Activated CD4-positive, alpha-beta T cell treated with anti-CD3 and anti-CD28 coated beads for 4 hours (primary cell): ENCODE measurements at places on chromosomes 7 and 10.

DNA sequence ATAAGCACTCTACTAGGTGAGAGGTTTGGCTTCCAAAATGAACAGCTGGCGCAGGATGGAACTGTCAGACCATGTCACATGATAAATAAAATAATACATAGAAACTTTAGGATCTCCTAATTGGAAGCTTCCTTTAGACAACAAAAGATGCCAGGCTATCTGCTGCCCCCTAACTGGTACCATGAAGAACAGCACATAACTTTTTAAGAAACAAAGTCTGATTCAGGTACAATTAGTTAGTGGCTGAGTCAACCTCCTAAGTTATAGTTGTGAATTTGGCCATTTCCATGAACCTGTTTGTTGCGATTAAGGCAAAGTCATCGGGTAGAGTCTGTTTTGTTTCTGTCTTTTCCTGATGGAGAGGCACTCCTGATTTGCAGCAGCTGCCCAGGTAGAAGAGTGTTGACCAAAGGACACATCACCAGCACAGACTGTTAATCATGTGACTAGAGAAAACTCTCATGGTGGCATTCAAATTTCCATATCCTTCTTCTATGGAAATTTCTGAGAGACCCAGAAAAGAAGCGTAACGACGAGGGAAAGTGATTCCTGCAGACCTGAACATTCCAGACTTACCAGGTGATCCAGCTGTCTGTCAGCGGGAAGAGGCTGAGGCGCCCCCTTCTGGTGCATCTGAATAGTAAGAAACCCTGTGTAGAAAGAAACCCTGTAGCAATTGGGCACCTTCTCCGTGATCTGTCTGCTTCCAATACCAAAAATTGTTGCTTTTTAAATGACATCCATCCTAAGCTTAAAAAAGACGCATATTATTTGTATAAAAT lies 8.6 kb upstream of the INHBA start:
- DNase-seq = no peak

GRCh38 chr10:89207801-89208551 lies 859 bp upstream of the CH25H start:
- peak; percentile 5 for DNase-seq

- DNase-seq = no peak
Measured at GRCh38 chr7:18037609-18038008, 10.0 kb upstream of the PRPS1L1 start.

- no peak for DNase-seq
Measured at GRCh38 chr7:12650080-12650479, 37.4 kb upstream of the ARL4A start.

GRCh38 chr7:148699782-148700629 lies 1.3 kb downstream of the CUL1 start:
- no peak for DNase-seq

GRCh38 chr10:25026463-25026862 lies 10.1 kb downstream of the THNSL1 start:
- DNase-seq = no peak

DNA sequence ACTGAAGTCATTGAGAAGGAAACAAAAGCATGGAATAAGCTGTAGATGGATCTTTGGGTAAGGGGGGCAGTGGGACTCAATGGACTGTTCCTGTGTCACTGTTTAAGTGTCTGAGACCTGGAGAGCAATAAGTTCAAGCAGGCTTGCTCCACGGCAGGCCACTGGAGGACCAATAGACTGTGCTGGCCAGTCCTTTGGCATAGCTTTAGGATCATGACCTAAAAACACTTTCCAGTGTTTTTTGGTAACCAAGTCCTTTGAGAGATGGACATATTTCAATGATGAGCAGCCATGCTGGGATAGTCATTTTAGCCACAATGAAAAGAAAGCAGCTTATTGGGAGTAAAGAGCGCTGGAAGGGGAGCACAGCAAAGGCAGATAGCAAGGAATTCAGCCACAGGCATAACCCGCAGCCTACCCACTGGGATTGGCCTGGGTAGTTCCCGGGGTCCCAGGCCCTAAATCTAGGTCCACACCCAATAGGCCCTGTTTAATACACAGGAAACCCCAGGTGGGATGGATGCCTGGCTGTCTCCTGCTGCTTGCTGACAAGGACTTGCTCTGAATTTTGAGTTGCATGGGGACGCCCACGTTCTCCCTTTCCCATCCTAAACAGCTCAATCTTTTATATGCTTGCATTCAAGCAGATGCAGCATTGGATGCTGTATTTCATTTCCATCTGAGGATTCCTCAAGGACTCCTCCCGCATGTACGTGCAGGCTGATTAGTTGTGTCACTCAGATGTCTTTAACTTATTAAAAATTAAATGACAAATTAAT lies 727.2 kb downstream of the KCNMA1 start:
- DNase-seq = no peak

GRCh38 chr7:22214000-22214399 lies 143.0 kb downstream of the RAPGEF5 start:
- no peak for DNase-seq

- no peak for DNase-seq
Measured at GRCh38 chr10:43857206-43857930, 208.7 kb upstream of the ZNF32 start.

DNA sequence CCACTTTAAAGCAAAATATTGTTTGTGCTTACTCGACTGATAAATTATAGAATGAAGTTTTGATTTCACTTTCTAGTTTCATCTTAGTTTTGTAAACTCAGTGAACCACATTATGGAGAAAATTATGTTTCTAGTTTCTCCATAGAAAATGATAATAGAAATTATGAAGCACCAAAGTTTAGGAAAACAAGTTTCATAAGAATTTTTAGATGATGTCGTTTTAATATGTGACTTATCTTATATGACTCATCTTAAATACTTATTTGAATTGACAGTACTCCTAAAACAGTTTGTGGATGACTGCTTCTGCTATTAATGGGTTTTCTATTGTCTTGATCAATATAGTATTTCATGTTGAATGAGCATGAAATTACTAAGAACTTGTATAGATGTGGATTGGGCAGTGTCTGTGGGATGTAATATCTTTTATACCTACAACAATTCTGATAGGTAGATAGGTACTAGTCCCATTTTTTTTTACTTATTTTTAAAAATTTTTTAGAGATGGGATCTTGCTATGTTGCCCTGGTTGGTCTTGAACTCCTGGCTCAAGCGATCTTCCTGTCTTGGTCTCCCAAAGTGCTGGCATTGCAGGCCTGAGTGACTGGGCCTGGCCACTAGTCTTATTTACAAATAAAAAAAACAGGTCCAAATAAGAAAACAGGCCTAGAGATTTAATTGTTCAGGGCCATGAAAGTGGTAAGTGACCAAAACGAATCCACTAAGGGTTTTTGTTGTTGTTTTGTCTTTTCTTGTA lies 3.7 kb downstream of the HBP1 start:
- DNase-seq = no peak

DNA sequence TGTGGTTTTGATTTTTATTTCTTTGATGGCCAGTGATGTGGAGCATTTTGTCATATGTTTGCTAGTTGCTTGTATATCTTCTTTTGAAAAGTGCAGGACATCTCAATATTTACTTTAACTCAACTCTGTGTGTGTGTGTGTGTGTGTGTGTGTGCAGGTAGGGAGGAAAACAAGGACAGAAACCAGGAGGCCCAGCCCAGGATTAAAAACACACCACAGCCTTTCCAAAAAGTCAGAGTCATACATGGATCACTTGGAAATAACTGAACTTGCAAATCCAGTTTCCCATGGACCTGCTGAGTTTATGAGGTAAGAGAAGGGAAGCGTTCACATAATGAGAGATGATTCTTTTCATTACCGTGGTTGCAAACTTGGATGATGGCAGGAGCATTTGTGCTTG lies 189.9 kb upstream of the LYZL1 start:
- no peak for DNase-seq

DNA sequence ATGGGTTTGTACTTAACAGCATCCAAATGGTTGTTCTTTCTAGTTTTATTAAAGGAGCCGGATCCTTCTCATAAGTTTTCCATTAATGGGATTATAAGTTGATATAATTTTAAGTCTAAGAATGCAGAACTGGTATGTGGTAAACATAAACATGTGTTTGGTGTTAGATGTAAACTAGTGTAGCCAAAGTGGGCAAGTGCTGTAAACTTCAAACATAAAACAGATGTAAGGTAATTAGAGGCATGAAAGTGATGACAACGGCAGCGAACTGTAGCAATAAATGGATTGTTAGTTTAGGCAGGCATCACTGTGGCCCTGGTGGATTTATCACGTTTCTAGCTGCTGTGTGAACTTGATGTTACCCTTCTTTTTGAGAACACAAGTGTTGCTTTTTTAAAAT lies 37.9 kb downstream of the BAMBI start:
- no peak for DNase-seq

- DNase-seq = no peak
Measured at GRCh38 chr10:89185658-89186057, 21.5 kb downstream of the CH25H start.

DNA sequence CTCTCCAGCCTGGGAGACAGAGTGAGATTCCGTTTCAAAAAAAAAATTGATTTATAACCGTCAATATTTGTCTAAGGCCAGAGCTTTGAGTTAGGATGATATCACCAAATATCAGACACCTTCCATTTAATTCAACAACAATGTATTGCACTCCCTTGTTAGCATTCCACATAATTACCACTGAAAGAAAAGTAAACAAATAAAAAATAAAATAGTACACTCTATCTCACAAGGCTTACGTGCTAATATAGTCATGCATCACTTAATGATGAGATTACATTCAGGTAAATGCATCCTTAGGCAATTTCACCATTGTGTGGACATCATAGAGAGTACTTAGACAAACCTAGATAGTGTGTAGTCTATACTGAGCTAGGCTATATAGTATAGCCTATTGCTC lies 127.6 kb upstream of the RHOBTB1 start:
- no peak for DNase-seq

DNA sequence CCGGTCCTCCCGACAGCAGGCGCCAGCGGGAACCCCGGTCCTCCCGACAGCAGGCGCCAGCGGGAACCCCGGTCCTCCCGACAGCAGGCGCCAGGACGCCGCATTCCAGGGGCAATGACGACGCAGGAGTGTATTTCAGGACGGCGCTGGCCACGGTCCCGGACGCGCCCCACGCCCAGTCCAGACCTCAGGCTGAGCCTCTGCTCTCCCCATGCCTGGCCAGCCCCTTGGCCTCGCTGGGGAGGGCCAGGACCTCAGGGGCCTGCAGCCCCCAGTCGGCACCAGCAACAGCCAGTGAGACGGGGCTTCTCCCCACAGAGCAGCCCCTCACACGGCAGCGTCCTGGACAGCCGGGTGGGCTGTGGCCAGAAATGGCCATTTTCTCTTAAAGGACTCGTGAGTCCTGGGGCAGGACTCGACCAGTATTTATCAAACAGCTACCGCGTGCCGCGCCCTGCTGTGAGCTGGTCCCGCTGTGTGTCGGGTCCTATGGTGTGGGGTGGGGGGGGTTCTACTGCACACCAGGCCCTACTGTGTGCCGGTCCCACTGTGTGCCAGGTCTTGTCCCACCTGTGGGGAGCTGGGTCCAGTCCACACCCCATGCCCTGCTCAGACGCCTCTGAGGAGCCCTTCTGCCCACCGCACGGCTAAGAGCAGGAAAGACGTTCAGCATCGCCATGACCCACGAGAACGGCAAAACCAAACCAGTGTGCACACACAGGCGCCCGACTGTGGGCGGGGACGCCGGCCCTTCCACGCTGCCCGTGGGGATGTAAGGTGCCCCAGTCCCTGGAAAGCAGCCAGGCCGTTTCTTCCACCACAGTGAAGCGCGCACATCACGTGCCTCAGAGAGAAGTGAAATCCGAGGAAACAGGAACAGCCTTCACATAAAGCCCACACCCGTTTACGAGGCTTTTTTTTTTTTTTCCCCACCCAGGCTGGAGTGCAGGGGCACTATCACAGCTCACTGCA lies 33.3 kb downstream of the GET4 start:
- no peak for DNase-seq

- DNase-seq = no peak
Measured at GRCh38 chr10:97961945-97962344, 68.5 kb downstream of the CRTAC1 start.

GRCh38 chr7:127689194-127689772 lies 37.3 kb downstream of the SND1 start:
- DNase-seq = no peak

DNA sequence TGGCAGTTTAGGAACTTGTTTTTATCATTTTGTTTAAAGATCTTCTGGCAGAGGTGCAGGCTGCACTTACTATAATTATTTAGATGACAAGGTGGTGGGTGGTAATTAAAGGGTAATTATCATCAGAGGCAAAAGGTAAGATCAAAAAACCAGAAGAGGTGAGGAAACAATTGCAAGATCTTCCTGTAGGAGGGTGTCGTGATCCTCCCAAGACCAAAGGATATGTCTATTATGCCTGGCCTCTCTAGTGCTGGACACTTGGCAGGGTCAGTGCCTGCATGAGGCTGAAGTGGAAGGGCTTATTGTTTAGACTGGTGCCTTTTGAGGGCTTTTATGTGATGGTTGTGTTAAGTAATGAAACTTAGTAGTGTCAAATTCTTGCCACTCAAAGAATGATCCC lies 1.8 kb upstream of the WAPL start:
- no peak for DNase-seq

- DNase-seq = no peak
Measured at GRCh38 chr10:106436123-106436715, 728.3 kb downstream of the SORCS1 start.

GRCh38 chr7:155807789-155808548 lies 4.3 kb downstream of the SHH start:
- DNase-seq = no peak

- DNase-seq = no peak
Measured at GRCh38 chr10:12180221-12180974, 15.3 kb downstream of the NUDT5 start.

- no peak for DNase-seq
Measured at GRCh38 chr10:116771101-116771958, 29.0 kb upstream of the HSPA12A start.

DNA sequence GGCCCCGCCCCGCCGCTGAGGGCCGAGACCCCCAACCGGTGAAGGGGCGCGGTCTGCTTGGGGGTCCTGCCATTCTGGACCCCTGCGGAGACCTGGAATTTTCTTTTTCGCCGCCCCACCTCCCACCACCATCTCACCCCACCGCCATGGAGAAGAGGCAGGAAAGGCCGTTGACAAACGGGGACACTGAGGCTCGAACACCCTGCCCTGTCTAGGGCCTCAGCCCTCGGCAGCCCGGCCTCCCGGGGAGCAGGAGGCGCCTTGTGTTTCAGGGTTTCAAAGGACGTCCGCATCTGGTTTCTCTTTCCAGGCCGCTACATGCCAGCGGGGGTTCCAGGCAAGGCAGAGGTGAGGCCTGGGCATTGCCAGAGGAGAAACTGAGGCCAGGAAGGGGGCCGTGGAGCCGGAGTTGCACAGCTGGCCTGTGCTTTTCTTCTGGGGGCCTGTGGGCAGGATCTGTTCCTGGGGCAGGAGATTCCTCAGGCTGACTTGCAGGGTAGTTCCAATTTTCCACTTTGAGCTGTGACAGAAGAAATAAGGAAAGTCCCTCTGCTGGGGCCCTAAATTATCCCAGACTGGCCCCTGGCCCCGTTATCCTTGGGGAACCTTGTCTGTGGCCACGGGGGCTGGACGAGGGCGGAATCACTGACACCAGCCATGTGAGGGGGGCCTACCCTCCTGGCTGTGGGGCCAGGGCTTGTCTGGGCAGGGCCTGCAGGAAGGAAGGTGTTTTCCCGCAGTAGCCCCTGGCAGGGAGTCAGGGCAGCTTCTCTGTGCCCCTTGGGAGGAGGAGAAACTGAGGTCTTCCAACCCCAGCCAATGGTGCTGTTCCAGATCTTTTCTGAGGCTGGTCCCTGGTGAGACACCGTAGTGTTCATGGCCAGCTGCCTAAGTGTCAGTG lies 900 bp upstream of the MICALL2 start:
- DNase-seq = no peak

- DNase-seq = no peak
Measured at GRCh38 chr10:34102237-34102673, 712.8 kb downstream of the PARD3 start.

GRCh38 chr7:1669954-1670893 lies at the start of gene ELFN1:
Gene ELFN1, plus strand, starts transcription at chr7:1670277. Its CDS starts 74,320 bp downstream, at chr7:1744597.
- DNase-seq = no peak

GRCh38 chr7:27482219-27482618 lies 180.5 kb downstream of the HIBADH start:
- no peak for DNase-seq
